Stimulated activated naive CD8-positive, alpha-beta T cell treated with anti-CD3 and anti-CD28 coated beads, Interleukin-15, amount 100 ng/mL, for 72 hours (primary cell): ENCODE measurements at places on chromosomes 4 and X.

GRCh38 chr4:57044279-57044678, 65.6 kb downstream of the POLR2B start:
- no peak for DNase-seq

GRCh38 chr4:153342751-153343552, 1.5 kb upstream of the MND1 start:
- no peak for DNase-seq

DNA sequence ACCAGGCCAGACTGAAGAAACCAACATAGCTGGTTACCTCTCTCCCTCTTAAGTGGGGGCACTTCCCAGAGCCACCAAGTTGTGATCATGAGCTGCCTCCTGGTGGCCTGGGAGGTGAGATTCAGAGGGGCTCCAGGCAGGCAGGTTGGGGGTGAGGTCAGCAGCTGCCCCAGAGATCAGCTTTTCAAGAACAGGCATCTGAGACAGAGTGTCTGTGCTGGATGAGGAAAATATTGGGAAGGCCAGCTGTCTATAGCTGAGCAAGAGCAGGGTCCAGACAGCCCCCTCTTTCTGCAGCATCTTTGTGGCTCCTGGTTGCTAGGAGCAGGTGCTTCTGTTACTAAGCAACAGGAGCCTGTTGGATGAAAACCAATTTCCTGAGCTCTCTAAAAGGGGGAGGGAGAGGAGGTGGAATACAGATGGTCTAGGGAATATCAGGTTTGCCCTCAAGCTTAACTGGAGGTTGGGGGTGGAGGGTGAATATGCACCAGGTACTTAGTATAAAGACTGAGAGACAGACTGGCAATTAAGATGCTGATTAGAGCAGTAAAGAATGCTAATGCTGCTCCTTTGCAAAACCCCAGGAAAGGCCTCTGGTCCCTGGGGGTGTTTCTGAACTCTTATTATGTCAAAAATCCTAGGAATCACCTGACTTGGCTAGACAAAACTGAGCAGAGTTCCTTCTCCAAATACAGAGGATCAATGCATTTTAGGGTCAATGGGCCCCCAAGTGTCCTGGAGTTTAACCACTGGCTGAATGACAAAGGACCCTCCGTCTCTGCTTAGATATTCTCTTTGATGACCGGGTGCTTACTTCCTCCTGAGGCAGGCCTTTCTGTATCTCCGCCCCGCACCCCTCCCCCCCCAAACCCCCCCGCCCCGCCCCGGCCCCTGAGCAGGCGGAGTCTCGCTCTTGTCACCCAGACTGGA, 21.4 kb downstream of the ZCCHC13 start:
- no peak for DNase-seq

GRCh38 chr4:38803833-38804653, 548 bp downstream of the TLR1 start:
- DNase-seq: peak; percentile 37

DNA sequence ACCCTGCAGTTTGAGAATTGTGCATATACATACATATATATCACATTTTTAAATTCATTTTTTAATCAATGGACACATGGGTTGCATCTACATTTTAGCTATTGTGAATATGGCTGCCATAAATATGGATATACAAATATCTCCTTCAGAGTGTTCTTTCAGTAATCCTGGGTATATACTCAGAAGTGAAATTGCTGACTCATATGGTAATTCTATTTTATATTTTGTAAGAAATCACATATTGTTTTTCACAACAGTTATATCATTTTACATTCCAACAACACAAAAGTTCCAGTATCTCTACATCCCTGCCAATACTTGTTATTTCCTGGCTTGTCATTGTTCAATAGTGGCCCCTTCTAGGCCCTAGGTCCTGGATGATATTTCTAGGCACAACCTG, 20.6 kb upstream of the HSFX4 start:
- DNase-seq: no peak

- no peak for DNase-seq
Observed at GRCh38 chr4:20641976-20642375, 58.3 kb upstream of the PACRGL start.

DNA sequence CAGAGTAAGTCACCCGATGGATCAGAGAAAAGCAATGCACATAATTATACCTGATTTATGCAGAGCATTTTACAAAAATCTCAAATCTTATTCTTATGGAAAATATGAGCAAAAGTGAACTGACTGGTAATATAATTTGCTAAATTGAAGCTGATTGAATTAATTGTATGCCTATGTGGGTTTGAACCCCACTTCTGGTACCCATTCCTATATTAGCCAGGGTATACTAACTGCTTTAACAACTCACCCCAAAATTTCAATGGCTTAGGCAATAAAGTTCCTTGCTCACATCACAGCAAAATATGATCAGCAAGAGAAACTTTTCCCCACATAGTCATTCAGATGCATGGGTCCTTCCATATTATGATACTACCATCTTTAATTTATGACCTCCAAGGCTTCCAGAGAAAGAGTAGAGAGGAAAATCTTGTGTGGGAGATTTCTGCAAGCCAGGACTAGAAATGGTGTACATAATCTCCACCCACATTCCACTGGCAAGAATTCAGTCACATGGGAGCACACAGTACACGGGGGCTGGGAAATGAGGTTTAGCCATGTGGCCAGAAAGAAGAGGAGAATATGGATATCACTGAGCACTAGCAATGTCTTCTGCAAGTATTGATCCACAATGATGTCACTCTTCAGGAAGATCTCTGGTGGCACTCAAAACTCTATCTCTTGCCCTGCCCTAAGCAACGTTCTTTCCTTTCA, 640.7 kb downstream of the BCOR start:
- no peak for DNase-seq

DNA sequence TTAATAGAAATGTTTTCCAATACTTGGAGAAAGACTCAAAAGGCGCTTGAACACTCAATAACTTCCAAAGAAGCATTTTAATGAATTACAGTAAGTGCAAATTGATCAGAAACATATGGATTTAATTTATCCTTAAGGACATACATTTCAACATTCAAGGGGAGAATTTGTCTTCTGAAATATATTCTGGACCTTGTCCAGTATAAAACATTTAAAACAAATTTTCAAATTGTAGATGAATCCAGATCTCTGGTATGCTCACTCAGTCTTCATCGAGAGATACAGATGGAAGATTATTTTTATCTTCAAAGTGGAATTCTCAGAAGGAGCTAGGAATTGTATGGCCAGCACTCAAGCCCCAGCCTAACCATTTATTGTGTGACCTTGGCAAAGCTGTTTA, 310.4 kb downstream of the ZNF674 start:
- no peak for DNase-seq

GRCh38 chr4:182593402-182593801, 323.8 kb downstream of the DCTD start:
- no peak for DNase-seq

- DNase-seq: no peak
Observed at GRCh38 chrX:21802054-21802670, 37.3 kb upstream of the MBTPS2 start.

- DNase-seq: no peak
Observed at GRCh38 chr4:37873386-37873785, 17.5 kb upstream of the TBC1D1 start.

GRCh38 chrX:140433582-140433981, 71.3 kb downstream of the SOX3 start:
- no peak for DNase-seq

GRCh38 chr4:722851-723360, 17.3 kb downstream of the PCGF3 start:
- no peak for DNase-seq
